NCI-H1694 treated with DMSO at 0.1 percent for 48 hours (cell line): ENCODE measurements at places on chromosomes 4 and X.
A peak's percentile ranks its signal among the peaks of the same experiment; 100 is the strongest.

- DNase-seq: no peak
These were observed 303.9 kb downstream of the ASMT start for GRCh38 chrX:1918780-1919179.

GRCh38 chr4:143986180-143986579, 33.0 kb downstream of the GYPB start:
- no peak for DNase-seq

DNA sequence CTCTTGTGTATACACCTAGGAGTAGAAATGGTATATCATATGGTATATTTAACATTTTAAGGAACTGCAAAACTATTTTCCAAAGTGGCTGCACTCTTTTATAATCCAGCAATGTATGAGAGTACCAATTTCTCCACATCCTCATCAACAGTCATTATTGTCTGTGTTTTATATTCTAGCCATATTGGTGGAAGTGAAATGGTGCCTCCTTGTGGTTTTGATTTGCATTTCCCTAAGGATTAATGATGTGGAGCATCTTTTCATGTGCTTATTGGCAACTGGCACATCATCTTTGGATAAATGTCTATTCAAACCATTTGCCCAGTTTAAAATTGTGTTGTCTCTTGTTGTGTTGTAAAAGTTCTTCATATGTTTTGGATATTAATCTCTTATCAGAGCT, 9.6 kb downstream of the BMP15 start:
- DNase-seq: no peak

DNA sequence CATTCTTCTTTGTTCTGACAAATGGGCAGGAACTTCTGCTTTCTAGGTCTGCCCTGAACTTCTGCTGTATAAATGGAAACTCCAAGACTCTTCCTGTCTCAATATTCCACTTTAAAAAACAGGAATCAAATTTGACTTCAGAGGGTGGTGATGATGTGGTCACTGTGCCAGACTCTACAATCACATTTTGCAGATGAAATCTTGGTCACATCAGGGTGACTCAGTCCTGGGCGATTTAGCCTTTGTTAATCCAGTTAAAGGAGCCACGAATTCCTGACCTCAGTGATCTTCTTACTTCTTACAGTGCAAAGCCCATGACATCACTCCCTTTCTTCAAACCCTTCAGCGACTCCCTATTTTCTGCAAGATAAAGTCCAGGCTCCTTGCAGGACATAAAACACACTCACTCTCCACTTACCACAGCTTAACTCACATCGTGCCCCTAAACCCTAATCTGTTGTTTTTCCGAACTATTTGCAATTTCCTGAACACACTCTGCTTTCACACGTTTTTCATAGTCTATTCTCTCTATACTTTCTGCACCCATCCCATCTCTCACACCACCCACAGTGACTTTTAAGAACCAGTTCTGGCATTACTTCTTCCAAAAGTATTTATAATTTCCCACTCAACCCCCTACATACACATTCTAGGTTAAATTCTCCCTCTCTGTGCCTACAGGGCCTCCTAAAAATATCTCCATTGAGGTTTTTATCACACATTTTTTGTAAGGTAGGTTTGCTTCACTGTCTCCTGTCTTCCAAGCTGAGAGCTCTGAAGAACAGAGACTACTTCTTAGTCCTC, 11.1 kb downstream of the GASK1B start:
- no peak for DNase-seq

- DNase-seq: no peak
These were observed 198.1 kb upstream of the UGT8 start for GRCh38 chr4:114400531-114400930.

GRCh38 chr4:26729547-26729946, 131.1 kb upstream of the STIM2 start:
- no peak for DNase-seq

DNA sequence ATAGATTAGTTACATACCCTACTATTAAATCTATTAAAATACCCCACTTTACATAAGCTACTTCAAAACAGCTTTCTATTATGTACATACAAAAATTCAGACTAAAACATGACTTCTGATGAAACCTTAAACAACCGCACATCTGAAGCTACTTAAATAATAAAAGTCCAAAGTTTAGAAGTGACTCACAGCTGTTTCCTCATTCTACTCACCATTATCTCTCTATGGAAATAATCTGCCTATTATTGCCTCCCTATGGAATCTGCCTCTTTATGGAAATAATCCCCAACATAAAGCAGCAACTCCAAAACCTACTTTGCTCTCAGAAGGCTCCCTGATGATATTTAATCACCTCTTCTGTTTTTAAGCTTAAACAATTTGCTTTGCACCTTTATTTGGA, 15.7 kb upstream of the BANK1 start:
- DNase-seq: no peak

DNA sequence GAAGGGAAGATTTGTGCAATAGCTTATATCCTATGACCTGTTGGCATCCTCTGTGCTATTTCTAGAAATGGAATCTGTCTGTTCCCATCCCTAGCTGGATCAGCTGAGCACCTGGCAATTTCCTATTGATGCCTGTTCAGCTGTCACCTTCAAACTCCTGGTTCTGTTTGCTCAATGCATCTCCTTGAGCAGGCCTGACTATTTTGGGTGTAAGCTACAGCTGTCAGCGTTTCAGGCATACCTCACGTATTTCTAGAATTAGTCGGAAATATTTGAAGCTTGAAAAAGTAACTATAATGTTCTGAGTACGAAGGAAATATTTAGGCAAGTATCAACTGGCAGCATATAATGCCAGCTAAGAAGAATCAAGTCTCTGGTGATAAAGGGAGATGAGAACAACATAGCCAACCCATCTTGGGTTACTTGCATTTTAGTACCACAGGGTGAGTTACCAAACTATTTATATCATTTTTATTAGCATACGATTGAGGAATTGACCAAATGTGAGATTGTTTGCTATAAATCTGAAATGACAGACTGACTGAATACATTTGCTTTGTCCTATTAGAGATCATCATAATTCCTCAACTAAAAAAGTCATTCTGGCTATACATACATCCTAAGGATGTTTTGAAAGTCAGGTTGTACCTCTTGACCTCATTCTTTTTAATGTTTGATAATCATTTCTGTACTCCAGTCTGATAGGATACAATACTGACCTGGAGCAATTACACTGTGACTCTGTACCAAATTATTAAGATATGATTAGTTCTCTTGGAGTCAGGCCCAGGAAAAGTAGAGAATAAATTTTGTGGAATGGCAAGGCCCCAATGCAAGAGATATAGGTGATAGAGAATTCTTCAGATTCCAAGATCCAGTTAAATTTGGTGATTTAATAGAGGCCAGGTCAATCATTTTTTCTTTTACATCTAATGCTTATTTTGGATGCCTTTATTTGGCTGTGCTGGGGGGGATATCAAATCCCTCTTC, 36.4 kb upstream of the PLAC1 start:
- no peak for DNase-seq

- no peak for DNase-seq
These were observed 146.4 kb downstream of the PALLD start for GRCh38 chr4:168643111-168643795.

DNA sequence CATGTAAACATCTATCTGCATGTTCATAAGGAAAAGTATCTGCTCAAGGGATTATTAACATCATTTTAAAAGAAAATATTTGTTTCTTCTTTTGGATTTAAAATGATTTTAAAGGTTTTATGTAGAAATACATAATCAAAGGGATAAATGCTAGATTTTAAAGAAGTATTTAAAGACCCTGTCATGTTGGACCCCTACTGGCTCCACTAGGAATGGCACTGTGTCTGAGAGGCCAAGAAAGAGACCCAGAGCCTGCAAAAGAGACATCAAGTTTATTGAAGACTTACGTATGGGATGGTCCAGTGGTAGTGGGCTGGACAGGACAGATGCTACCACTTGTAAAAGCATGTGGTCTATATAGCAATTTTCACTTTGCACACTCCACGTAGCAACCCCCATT, 78.7 kb upstream of the PCDH18 start:
- DNase-seq: no peak

- DNase-seq: no peak
These were observed 314.2 kb upstream of the IGFBP7 start for GRCh38 chr4:57424232-57424897.

GRCh38 chr4:123412700-123413512, 16.3 kb downstream of the SPRY1 start:
- no peak for DNase-seq

DNA sequence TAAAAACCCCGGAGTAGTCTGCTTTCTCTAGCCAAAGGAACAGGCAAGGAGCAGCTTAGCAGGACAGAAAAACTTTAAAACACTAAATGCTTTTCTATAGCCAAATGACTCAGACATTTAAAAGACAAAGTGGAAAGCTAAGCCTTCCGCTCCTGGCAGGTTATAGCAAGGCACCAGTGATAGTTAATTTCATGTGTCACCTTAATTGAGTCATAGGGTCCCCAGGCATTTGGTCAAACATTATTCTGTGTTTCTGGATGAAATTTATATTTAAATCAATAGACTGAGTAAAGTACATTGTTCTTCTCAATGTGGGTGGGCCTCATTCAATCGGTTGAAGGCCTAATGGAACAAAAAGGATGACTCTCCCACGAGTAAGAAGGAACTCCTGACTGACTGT, 885.7 kb upstream of the ADGRL3 start:
- no peak for DNase-seq

GRCh38 chr4:3571921-3572320, 39.7 kb upstream of the LRPAP1 start:
- no peak for DNase-seq

DNA sequence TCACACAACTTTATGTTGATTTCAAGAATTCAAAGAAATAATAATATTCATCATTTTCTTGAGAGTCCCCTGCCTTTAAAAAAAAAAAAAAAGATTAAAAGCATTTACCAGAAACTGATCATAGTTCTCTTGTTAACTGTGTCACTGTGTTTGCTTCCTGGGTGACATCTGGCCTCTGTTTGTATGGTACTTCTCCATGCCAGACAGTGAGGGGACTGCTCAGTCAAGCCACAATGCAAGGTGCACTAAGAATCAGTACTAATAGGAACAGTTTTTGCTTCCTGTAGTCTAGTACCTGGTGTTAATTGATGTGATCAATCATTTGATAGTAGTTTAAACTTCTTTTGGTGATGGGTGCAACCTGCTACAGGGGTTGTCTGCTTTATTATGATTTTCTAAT, 77.5 kb downstream of the PHOX2B start:
- DNase-seq: peak; percentile 66

DNA sequence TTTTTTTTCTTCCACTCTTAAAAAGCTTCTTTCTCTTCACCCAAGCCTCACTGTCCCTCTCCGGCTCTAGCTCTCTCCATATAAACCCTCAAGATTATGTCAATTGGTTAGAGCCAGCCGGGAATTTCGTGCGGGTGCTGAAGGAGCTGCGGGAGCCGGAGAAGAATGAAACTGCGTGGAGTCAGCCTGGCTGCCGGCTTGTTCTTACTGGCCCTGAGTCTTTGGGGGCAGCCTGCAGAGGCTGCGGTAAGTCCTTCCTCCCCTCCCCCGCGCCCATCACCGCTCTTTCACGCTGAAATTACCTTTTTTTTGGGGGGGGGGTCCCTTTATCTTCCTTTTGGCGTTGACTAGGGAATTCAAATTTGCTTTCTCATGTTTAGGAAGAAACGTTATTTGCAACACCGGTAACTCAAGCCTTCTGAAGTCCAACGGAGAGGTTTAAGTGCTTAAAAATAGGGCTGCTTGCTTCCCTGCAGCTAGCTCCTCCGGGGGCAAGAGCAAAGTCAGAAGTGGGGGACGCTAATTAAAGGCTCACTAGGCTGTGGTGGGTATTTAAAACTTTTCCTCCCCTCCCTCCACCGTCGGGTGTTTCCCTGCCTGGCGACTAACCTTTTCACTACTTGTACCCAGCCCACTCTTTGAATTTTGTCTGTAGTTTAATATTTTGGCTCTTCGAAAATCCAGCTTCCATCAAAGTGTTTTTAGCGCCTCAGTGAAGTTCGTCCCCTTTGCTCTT, 491 bp downstream of the COL4A5 start:
- no peak for DNase-seq

GRCh38 chr4:128454881-128455280, 167.3 kb upstream of the PGRMC2 start:
- DNase-seq: no peak

DNA sequence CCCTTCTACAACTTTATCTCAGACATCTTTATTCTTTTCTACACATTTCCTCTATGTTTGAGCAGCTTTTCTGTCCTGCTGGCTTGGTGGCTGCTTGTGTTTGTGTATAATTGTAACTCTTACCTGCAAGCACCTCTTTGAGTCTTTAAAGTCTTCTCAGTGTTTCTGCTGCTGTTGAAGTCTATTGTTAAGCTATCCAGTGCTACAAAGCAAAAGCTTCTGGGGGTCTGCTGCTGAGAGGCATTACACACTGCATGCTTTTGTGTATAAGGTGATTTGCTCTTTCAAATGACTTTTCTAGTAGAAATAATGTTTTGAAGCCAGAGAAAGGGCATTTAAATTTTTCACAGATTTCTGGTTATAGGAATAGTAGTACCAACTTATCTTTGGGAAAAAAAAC, 241.8 kb downstream of the DTHD1 start:
- DNase-seq: no peak

DNA sequence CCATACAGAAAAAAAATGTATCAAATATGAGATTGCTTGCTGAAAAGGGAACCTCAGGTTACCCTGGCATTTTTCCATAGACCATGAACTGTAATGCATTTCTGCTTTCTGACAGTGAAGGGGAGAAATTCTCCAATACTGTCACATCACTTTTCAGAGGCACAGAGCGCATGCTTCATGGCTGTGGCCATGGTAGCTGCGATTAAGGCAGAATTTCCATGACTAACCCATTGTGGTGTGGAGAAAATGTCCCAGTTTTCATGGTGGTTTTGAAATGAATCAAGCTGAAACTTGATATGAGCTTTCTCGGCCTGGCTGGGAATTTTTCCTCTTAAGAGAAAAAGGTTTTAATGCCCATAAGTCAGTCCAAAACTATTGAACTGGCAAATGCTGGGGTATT, 39.5 kb upstream of the MAP3K15 start:
- no peak for DNase-seq

- DNase-seq: peak; percentile 37
These were observed 3.5 kb downstream of the HUWE1 start for GRCh38 chrX:53682885-53683555.

GRCh38 chr4:158750379-158750778, 18.4 kb upstream of the FNIP2 start:
- DNase-seq: no peak

DNA sequence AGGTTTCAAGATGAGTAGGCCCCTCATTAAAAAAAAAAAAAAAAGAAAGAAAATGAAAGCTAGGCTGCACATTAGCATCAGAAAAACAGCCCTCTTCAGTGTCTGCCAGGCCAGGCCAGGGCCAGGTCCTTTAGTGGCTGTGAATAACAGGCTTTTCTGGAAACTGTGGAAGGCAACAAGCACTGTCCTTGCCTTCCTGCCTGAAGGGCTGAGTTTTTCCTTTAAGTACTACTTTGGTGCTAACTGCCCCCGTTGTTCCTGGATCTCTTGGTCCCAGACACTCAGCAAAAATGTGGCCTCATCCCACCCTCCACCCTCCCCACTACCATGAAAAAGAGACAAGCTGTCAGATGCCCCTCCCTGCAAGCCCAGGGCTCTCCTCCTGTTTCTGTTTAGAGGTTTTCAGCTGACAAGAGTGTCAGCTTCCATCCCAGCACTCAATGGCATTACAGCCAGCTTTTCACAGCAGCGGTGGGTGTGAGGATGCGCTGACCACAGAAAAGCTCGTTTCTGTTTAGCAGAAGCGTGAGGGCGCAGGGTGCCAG, 174.2 kb downstream of the NHS start:
- no peak for DNase-seq

- DNase-seq: no peak
These were observed 107.4 kb downstream of the FAM13A start for GRCh38 chr4:88949605-88950004.
